Lung (tissue), 17 donors: ENCODE measurements at places on chromosomes 7 and 10. TPM values are rescaled to one million over a fixed set of nuclear protein-coding genes. Genes with fewer than 3 reads are reported as not detected.

ZNF727 gene
- total RNA-seq = 4.4 TPM

GRCh38 chr10:31194986-31195385 is 124.0 kb upstream of the ZEB1 start:
- DNase-seq = no peak

- DNase-seq = no peak
Observed at GRCh38 chr7:149196705-149197171, 1.4 kb downstream of the ZNF282 start.

- no peak for DNase-seq
Observed at GRCh38 chr7:147197006-147197405, 1080.4 kb downstream of the CNTNAP2 start.

DNA sequence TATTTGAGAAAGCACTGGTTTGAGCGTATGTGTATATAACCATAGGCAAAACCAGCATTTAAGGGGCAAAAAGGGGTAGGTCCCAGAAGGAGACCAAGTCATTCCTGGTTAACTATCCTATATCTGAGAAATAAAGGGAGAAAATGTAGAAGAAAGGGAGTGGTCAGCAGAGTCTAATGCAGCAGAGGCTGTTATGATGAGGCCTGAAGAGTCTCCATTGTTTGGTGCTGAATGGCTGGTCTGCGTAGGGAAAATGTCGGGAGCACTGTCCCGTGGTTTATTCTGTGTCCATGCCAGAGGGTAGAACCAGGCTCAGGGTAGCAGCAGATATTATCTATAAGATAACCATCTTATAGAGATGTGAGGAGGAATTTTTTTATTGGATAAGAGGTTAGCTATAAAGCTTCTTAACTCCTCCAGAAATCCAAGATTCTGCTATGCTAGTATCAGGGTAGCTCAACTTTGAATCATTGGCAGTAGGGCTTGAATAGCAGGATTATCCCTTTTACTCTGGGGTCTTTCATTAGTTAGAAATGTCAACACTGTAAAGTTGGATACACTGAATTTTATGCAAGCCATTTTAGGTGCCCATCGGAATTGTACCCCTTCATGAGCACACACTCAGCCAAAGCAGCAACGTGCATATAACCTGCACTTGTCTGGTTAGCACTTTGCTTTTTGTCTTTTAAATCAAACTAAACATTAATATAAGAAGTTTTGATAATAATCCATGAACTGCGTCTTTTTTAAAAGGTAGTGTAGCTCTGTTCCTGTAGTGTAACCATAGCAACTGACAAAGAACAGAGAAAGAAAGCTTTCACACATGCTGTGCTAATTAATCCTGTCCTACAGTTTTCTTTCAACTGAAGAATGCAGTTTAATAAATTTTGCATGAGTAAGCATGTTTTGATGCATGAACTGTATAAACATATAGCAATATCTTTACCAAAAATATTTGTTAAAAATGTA is 312.0 kb upstream of the FZD1 start:
- peak; percentile 18 for DNase-seq

DNA sequence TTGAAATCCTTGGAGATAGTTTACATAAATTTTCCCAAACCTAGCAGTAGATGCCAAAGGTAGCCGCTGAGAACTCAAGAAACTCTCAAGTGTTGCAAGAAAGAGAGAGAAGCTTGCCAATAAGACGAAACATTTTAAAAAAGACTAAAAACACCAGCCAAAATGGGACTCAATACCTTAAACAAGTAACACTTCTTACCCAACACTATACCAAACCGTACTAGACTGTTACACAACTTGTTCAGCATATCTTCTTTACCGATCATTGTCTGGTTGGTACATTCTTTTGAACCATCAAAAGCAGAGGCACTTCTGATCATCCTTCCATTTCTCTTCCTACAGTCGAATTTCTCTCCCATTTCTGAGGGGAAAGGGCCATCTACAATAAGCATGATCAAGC is 4.8 kb upstream of the PTPN12 start:
- DNase-seq = no peak

GRCh38 chr7:54904986-54905385 is 113.8 kb upstream of the EGFR start:
- no peak for DNase-seq

GRCh38 chr10:5888843-5889623 is 660 bp downstream of the ANKRD16 start:
- peak; percentile 31 for DNase-seq

- DNase-seq = no peak
Observed at GRCh38 chr7:131077735-131078134, 249.9 kb upstream of the MKLN1 start.

GRCh38 chr10:71486484-71487114 is 89.9 kb downstream of the CDH23 start:
- DNase-seq = peak; percentile 36

GRCh38 chr7:151857412-151857811 is 19.5 kb downstream of the PRKAG2 start:
- no peak for DNase-seq
